ENCODE measurements at places on chromosomes 2 and 18. TPM values are rescaled to one million over a fixed set of nuclear protein-coding genes. Genes with fewer than 3 reads are reported as not detected.

Gene EPB41L3
- 0.88 TPM for total RNA-seq

Gene RGPD8
- total RNA-seq: 25.0 TPM

Gene CFAP221
- total RNA-seq: 0.36 TPM

Gene NETO1
- under 0.01 TPM for total RNA-seq

Gene TMEM178A
- total RNA-seq: 0.29 TPM

Gene LINC00305
- not detected for total RNA-seq

Gene ASAP2
- 66.2 TPM for total RNA-seq

Gene CREG2
- 0.36 TPM for total RNA-seq

Gene RNF152
- total RNA-seq: 3.3 TPM

Gene PAX8
- 2.9 TPM for total RNA-seq

Gene SPP2
- not detected for total RNA-seq

Gene CYS1
- total RNA-seq: 0.36 TPM

Gene MARCO
- not detected for total RNA-seq

Gene IL36G
- not detected for total RNA-seq

Gene LYPD1
- 5.9 TPM for total RNA-seq

Measured in osteoblast (primary cell).